ENCODE measurements at places on chromosomes 4 and X.

DNA sequence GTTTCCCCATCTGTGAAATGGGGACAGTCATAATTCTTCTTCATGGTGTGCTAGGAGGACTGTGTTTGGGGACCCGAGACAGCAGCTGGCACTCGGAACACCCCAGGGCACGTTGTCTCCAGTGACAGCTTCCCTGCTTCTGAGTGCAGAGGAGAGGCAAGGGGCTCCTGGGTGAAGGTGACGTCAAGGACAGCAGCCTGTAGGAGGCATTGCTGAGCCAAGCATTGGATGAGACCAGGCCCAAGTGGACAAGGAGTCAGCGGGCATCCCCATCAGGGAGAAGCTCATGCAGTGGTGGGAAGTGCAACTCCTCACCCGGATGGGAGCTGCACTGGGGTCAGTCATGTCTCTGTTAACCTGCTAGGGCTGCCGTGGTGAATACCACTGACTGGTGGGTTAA lies 46.1 kb downstream of the EVC start:
- no peak for DNase-seq

DNA sequence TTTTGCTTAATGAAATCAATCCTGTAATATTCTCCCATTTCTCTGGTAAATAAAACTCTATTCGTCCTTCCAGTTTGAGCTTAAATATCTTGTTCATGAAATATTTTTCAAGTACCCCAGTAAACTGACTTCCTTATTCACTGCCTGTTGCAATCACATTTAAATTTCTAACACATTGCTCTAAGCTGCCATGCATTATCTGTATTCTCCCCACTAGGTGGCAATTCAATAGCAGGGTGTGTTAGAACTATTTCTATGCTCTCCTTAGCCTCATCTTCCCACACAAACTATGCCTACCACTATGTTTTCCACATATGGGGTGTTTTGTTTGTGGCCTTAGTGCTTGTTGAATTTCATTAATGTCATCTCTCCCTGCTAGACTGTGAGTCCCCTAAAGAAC lies 377.1 kb upstream of the HS3ST1 start:
- DNase-seq: no peak

GRCh38 chrX:150508451-150509367 lies 59.7 kb upstream of the MTM1 start:
- DNase-seq: no peak

GRCh38 chrX:39174772-39175417 lies 373.6 kb downstream of the MID1IP1 start:
- DNase-seq: no peak

- DNase-seq: no peak
Measured at GRCh38 chr4:148857239-148857972, 415.2 kb upstream of the NR3C2 start.

GRCh38 chr4:80926891-80927290 lies 103.6 kb upstream of the BMP3 start:
- DNase-seq: no peak

DNA sequence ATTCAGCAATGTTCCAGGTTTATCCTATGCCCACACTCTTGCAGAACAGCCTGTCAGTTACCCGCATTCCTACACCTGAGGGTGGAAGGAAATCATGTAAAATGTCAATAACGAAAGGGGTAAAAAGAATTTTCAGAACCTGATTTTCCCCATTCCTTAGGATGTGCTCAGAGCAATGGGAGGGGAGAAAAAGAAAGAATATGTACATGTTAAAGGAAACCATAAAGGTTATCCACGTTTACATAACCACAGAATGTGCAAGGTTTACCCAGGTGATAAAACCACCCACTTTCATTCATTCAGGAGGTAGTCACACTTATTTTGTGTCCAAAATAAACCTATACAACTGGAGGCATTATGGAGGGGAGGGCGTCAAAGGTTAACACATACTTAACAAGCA lies 335.5 kb downstream of the ZNF674 start:
- DNase-seq: no peak

GRCh38 chrX:73825569-73825968 lies 262.6 kb downstream of the CHIC1 start:
- no peak for DNase-seq

DNA sequence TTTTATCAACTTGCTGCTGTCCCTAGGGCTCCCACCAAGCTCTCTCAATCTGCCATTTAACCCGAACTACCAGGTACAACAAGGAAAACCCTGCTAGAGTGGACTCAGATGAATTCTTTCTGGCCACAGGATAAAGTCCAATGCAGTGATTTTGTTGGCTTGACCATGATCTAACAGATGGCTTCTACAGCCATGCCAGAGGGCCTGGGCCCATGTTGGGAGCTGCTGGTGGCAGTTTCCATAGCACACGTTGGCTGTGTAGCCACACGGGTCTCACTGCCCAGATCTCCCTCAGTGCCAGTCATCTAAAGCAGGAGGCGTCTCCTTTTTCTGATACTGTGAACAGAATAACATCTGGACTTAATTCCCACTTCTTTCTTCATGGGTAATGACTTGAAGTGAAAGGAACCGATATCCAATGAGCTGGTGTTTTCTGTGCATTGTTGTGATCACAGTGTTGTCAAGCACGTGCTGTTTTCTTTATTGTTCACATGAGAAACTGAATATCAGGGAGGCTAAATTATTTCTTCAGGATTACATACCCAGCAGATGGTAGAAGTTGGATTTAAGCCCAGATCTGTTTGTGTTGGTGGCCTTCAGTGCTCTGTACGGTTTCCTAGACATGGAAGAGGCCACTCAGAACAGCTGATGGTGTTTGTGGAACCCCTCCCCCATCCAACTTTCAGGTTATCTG lies 85.2 kb upstream of the CLCN4 start:
- DNase-seq: no peak

Measured in activated CD8-positive, alpha-beta memory T cell treated with anti-CD3 and anti-CD28 coated beads for 4 hours (primary cell).